ENCODE measurements at places on chromosomes 12 and 14.

DNA sequence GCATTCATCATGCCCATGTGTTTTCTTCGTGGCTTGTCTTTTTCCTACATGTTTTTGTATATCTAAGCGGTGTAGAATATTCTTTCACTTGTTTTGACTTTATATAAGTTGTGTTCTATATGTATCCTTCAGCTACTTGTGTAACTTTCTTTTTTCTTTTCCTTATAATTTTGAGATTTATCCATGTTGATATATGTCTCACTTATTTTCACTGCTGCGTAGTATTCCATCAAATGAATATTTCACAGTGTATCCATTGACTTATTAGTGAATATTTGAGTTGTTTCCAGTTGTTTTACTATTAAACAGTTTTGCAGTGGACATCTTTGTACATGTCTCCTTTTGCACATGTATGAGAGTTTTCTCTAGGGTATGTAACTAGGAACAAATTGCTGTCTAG, 43.9 kb downstream of the BORCS5 start:
- no peak for DNase-seq

DNA sequence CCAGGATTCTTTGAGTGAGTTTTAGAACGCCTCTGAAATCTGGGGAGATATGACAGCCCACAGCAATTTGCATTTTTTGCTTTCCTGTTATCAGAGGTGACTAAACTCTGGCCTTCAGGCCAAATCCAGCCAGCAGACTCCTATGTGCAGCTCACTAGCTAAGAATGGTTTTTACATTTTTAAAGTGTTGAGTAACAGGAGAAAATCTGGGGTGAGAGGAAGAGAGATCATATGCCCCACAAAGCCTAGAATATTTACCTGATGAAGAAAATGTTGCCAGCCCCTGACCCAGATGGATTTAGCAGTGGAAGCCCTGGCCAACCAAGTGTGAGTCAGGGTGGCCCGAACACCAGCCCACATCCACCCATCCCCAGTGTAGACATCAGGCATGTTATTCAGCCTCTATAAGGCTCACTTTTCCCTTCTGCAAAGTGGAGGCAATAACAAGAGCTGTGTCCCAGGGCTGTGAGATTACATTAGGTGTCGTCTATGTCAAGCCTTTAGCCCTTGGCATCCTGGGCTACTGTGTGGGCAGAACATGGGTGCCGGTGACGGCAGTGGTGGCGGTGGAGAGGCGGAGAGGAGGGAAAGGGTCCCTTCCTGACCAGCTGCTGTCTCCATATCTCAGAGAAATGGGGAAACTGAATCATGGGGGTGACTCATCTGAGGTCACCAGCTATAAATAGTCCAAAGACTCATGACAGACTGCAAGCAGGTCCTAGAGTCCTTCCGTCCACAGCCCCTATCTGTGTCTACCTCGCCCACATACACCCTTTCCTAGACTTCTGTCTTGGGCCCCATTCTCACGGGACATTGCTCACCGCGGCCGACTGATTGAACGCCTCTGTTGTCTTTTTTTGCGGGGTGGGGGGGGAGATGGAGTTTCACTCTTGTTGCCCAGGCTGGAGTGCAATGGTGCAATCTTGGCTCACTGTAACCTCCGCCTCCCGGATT, 32.6 kb upstream of the CD9 start:
- DNase-seq, result peak; percentile 56

DNA sequence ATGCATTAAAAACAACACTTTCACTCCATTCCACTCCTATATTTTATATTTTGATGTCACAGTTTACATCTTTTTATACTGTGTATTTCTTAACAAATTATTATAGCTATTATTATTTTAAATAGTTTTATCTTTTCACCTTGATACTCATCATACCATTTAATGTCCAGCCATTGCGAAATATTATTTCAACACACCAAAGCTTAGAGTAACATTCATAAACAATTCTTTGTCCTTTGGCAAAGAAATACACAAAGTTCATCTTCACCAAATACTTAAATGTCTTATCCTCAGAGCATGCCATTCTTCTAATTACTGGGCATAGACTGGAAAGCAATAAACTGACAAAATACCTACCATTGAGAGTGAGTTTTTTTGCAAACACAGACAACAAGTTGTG, 1963.4 kb upstream of the FLRT2 start:
- DNase-seq, result no peak

GRCh38 chr12:12327802-12328201, 22.2 kb downstream of the MANSC1 start:
- peak; percentile 57 for DNase-seq

GRCh38 chr12:27333403-27334009, 870 bp downstream of the BMAL2 start:
- DNase-seq, result no peak

- DNase-seq, result no peak
These were observed 13.5 kb upstream of the GOLGA5 start for GRCh38 chr14:92780444-92781232.

- no peak for DNase-seq
These were observed 56.4 kb downstream of the IFT81 start for GRCh38 chr12:110180591-110181005.

- peak; percentile 33 for DNase-seq
These were observed 953 bp upstream of the DCAF5 start for GRCh38 chr14:69153873-69154270.

DNA sequence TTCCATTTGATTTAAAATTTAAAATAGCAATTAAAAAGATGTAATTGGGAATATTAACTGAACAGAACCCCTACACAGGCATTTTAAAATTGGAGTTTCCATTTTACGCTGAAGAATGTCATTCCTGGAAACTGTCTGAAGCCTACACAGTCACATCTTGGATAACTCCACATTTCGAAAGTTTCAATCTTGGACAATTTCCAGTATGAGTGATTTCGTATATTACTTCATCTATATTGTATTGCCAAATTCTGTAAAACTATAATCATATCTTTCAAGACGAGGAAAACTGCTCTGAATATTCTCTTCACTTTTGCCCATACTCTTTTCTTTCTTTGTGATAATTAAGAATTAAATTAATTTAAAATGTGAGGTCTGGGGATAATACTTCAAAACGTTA, 194.2 kb upstream of the ABCD2 start:
- DNase-seq, result no peak
